ENCODE measurements at places on chromosomes 11 and 22. TPM values are rescaled to one million over a fixed set of nuclear protein-coding genes. Genes with fewer than 3 reads are reported as not detected.

GRCh38 chr11:27401833-27402316 is 38.9 kb upstream of the CCDC34 start:
- no peak for DNase-seq

Gene CASP5
- total RNA-seq: not detected

Gene MIOX
- total RNA-seq: 0.12 TPM

- DNase-seq: no peak
Measured at GRCh38 chr11:100815787-100816330, 128.8 kb downstream of the ARHGAP42 start.

GRCh38 chr11:10109806-10110205 is 184.2 kb downstream of the SBF2 start:
- peak; percentile 34 for DNase-seq

Gene SCO2
- total RNA-seq: 5.0 TPM

Gene CDC42EP2
- total RNA-seq: 7.1 TPM

DNA sequence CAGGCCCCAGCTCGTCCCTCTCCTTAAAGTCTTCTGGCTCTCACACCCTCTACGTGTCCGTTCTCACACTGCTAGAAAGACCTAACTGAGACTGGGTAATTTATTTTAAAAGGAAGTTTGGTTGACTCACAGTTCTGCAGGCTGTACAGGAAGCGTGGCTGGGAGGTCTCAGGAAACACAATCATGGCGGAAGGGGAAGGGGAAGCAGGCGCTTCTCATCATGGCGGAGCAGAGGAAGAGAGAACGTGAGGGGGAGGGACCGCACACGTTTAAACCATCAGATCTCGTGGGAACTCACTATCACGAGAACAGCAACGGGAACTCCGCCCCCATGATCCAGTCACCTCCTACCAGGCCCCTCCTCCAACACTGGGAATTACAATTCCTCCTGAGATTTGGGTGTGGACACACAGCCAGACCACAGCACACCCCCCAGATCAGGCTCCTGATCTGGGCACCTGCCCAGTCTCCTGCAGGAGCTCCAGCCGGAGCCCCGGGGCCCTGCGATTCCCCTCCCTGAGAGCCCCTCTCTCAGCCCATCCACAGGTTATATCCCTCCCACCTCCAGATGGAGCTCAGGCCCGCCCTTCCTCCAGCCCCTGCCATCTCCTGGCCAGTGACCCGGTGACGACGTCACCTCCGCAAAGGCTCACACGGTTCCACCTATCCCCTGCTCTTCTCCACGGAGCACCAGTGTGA is 170.2 kb downstream of the BRD1 start:
- no peak for DNase-seq

Gene SERPIND1
- 0.48 TPM for total RNA-seq

GRCh38 chr11:129989149-129989813 is 13.4 kb downstream of the PRDM10 start:
- DNase-seq: no peak

Gene RAG2
- total RNA-seq: not detected

Gene MPPED1
- total RNA-seq: not detected

GRCh38 chr22:50730013-50730891 is 7.8 kb upstream of the ACR start:
- no peak for DNase-seq

GRCh38 chr22:20238536-20238900 is 29.6 kb downstream of the RTN4R start:
- peak; percentile 3 for DNase-seq

Gene MMP13
- total RNA-seq: 0.12 TPM

DNA sequence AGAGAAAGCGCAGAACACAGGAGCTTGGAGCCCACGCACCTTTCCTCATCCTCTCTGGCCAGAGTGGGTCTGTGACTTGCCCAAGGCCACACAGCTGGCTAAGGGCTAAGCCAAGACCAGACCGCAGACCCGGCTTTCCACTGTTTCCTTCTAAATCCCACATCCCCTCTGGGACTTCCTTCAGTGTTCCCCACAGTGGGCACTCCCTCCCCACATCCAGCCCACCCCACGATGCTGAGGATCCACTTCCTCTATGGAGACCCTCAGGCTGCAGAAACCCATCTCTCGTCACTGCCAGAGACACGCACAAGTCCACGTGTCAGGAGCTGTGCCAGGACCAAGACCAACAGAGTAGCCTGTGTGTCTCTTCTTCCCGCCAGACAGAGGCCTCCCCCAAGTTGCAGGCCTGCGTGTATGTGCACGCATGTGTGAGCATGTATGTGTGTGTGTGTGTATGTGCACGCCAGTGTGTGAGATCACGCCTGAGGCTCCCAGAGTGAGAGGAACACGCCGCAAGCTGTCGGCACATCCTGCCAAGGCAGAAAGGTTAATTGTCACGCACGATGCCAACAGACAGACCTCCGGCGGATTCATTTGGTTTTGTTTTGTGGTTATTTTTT is 21.6 kb downstream of the PDGFB start:
- DNase-seq: peak; percentile 76

DNA sequence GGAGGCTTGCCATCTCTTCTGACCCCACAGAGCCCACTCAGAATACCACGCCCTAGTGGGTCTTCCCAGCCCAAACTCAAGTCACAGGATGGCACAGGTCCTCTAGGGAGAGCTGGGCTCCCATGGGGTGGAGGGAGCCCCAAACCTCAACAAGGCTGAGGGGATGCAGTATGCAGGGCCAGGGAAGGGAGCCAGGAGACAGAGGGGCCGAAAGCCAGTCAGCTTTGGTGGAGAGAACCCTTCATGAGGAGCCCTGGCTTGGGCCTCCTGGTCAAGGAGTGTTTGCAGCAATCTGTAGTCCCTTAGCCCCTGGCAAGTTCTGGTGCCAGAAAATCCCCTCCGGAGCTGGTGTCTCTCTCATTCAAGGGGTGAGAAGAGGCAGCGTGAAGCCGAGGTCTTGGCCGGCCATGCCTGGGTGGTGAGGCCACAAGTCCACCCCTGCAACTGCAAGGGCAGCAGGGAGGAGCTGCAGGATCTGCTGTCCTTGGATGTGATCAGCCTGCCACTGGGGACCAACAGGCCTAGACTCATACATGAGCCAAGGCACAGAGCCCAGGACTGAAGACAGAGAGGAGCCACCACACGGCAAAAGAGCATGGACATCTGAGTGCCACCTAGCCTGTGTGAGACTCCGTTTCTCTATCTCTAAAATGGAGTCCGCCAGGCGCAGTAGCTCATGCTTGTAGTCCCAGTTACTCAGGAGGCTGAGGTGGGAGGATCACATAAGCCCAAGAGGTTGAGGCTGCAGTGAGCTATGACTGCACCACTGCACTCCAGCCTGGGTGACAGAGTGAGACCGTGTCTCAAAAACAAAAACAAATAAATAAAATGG is 24.1 kb downstream of the NEAT1 start:
- no peak for DNase-seq

- peak; percentile 70 for DNase-seq
Measured at GRCh38 chr11:106091480-106092123, 14.1 kb downstream of the AASDHPPT start.

GRCh38 chr11:83312430-83312829 is 26.3 kb upstream of the CCDC90B start:
- no peak for DNase-seq

GRCh38 chr22:29218758-29219408 is 13.2 kb downstream of the EMID1 start:
- no peak for DNase-seq

- peak; percentile 92 for DNase-seq
Measured at GRCh38 chr22:19891317-19892256, 36.9 kb upstream of the GNB1L start.

Gene OR52I1
- not detected for total RNA-seq

GRCh38 chr11:844693-845644 is 2.3 kb downstream of the TSPAN4 start:
- DNase-seq: peak; percentile 86

DNA sequence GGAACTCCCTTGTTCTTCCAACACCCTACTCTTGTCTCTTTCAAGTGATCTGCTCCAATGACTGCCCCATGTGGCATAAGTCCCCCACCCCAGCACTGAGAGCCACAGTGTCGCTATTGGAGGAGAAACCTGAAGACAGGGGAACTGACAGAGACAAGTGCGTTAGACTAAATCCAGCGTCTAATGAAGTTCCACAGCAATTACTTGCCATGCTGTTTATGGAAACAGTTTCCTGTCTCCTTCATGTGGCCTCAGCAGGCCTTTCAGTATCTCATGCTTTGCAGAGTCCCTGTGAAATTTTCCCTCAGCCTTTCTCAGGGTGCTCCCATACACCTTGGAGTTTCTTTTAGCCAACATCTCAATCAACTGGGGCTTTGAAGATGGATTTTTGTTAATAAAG is 277.4 kb downstream of the ETS1 start:
- DNase-seq: no peak

Gene PLAAT2
- not detected for total RNA-seq

GRCh38 chr11:83303316-83303715 is 17.1 kb upstream of the CCDC90B start:
- DNase-seq: no peak

DNA sequence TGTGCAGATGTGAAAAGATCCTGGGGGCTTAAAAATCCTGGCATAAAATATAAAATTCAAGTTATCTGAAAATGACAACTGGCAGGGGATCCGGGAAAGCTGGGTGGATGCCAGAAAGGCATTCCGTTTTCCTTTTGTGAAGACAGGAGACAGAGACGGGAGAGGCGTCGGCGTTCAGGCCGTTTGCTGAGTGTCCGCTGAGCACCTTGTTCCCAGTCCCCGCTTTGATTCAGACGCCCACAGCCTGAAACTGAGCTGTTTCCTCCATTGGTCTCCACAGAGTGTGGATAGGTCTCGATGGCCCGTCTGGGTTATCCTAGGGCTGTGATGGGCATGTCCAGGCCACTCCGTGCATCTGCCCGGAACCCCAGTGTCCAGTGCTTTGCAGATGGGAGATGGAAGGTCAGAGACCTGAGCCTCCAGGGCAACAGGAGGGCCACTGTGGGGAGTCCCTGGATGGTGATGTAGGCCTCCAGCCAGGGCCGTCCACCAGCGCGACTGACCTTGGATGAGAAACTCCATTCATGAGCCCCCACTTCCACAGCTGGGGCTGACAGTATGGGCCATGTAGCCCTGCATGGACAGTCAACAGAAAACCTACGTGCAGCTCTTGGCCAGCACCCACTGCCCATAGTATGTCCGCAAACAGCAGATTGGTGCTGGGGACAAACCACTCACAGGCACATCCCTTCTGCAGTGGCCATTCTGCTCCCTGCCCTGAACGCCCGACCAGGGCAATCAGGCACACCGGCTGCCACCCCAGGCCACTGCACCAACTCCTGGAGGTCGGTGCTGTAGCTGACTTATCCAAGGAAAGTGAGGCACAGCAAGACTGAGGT is 11.6 kb downstream of the MRGPRF start:
- no peak for DNase-seq

- no peak for DNase-seq
Measured at GRCh38 chr11:108226036-108226435, 3.2 kb downstream of the ATM start.

GRCh38 chr22:40234658-40235057 is 56.9 kb downstream of the TNRC6B start:
- no peak for DNase-seq

DNA sequence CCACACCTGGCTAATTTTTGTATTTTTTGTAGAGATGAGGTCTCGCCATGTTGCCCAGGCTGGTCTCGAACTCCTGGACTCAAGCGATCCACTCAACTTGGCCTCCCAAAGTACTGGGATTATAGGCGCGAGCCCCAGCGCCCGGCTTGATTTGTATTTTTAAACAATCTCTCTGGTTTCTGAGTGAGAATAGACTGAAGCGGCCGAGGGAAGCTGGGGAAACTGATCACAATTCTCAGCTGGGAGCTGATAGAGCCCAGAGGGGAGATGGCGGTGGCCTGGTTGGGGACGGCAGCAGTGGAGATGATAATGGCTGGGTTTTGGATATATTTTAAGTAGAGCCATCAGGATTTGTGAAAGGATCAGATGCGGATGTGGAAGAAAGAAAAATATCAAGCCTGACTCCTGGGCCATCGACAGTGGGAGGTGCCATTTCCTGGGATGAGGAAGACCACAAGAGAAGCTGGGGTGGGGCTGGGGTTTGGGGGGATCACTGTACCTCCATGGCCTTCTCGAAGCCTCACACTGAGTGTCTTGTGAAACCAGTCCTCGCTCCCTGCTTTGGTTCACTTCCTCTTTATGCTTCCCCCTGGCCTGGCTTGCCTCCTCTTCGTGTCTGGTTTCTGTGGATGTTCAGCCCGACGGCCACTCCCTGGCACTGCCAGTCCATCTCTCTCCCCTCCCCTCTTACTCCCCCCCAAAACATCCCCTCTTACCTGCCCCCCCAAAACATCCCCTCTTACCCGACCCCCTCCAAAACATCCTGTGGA is 51.9 kb downstream of the IGLL1 start:
- no peak for DNase-seq

Gene CCDC88B
- 2.8 TPM for total RNA-seq

- peak; percentile 42 for DNase-seq
Measured at GRCh38 chr22:39545386-39546365, 13.1 kb upstream of the RPS19BP1 start.

Gene BTG4
- total RNA-seq: not detected

Gene APOBEC3C
- total RNA-seq: 11.2 TPM

Gene PIH1D2
- total RNA-seq: 6.4 TPM

Gene GRAMD1B
- 16.9 TPM for total RNA-seq

Gene INS
- total RNA-seq: not detected

DNA sequence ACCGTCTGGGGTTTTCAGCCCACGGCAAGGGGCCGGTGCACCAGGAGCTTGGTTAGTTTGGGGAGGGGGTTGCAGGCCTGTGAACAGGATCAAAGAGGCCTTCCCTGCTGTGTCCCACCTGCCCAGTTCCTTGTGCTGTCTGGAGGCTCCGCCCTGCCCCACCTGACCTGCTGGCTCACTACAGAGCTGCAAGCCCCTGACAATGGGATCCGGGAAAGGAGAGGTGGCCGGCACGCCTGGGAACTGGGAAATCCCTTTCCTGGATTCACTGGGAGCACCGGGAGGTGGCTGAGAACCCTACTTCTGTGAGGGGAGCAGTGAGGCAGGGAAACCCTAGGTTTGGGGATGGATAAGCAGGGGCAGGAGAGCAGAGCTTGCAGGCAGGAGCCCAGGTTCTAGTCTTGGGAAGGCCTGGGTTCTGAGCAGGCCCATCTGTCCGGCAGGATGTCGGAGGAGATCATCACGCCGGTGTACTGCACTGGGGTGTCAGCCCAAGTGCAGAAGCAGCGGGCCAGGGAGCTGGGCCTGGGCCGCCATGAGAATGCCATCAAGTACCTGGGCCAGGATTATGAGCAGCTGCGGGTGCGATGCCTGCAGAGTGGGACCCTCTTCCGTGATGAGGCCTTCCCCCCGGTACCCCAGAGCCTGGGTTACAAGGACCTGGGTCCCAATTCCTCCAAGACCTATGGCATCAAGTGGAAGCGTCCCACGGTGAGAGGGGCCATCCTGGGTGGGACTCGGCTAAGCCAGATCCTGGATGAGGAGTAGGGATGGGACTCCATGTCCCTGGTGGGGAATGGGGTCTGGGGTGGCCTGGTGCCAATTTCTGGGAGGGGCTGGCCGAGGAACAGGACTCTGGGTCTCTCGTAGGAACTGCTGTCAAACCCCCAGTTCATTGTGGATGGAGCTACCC is 786 bp downstream of the CAPN1 start:
- DNase-seq: no peak

- no peak for DNase-seq
Measured at GRCh38 chr11:84563356-84563755, 1063.8 kb downstream of the DLG2 start.
